GM12892 (cell line): ENCODE measurements at places on chromosomes 16 and 17.

GRCh38 chr17:74443516-74444296 is 11.8 kb downstream of the GPRC5C start:
- no peak for DNase-seq

GRCh38 chr16:85720302-85720637 is 30.6 kb downstream of the C16orf74 start:
- no peak for DNase-seq

DNA sequence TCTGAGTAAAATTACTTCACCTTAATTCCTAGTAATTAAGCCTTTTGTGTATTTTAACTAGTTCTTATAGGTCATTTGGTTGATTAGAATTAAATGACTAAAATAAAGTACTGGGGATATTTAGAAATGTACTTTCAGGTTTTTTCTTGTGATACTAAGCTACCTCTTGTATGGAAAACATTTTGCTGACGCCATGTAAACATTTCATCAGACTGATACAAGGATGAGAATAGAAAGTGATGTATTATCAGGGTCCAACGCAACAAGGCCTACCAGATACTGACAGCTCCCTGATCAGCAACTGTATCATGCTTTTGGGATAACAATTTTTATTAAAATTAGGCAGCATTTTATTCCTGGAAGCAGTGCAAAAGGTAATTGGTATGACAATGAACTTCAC is 1.7 kb downstream of the SMARCE1 start:
- no peak for DNase-seq

DNA sequence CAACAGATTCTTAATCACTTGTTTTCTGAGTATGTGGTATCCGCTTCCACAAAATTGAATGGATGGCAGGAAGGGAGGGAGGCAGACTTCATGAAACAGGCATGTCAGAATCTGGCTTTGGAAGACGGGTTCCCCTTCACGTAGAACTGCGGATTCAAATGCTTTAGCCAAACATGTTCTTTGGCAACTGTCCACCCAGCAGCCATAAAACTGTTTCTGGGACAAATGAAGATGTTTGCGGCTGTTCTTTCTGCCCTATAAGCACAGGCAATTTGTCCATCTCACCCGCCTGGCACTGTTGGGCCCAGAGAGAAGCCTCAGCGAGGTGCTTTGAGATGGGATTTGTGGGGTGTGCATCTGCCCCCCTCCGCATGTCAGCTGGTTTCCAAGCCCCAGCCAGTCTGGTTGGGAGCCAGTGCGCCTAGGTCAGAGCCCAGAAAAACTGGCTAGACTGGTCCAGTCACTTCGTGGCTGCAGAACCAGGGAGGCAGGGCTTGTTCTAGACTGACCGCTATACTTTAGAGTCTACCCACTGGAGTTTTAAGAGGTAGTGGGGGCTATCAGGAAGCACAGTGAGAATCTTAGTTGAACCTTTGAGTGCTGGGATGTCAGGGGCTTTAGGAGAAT is 6.3 kb downstream of the CRHR1 start:
- no peak for DNase-seq

GRCh38 chr17:42460371-42460770 is 1.7 kb downstream of the ATP6V0A1 start:
- DNase-seq = no peak

DNA sequence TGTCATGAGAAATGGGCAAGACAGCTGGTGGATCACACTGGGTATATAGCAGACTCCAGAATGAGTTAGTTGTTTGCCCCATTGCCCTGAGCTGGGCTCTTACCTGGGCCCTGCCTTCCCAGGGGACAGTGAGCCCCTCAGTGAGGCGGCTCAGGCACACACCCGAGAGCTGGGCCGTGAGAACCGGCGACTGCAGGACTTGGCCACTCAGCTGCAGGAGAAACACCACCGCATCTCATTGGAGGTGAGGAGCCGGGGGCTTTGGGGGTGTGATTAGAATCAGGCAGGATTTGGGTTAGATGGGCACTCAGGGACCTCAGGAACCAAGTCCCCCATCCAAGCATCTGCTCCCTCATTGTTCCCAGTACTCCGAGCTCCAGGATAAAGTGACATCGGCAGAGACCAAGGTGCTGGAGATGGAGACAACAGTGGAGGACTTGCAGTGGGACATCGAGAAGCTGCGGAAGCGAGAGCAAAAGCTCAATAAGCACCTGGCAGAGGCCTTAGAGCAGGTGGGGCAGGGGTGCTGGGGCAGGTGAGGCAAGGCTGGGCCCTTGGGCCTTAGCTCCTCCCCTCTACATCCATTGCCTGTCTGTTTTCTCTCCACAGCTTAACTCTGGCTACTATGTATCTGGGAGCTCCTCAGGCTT is 2.8 kb downstream of the RNF40 start:
- DNase-seq = no peak

DNA sequence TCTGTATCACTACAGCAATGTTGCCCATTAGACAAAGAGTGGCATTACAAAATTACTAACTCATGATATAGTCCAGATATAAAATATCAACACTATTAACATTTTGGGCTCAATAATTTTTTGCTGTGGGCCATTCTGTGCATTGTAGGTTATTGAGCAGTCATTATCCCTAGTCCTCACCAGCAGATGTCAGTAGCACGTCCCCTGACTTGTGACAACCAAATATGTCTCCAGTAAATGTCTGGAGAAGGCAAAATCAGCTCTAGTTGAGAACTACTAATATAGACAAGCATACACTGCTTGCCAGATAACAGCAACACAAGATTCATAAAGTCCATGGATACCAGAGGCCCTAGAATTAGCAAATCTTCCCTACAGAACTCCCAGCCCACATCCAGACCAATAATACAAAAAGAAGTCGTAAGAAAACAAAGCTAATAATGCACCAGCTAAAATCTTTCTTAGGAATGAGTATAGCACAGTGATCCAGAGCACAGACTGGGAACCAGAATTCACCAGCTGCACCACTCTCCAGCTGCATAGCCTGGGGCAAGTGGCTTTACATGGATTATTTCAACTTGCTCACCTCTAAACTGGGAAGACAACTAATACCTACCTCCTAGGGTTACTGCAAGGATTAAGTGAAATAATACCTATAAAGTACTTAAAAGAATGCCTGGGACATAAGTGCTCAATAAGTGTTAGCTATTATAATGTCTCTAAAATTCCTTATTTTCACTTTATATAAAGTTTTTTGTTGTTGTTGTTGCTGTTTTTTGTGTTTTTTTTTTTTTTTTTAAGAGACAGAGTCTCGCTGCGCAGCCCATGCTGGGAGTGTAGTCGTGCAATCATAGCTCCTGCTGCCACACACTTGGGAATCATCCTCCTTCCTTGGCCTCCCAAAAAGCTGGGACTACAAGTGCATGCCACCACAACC is 23.7 kb downstream of the HELZ start:
- no peak for DNase-seq

- DNase-seq = no peak
Measured at GRCh38 chr16:78331731-78332130, 232.3 kb downstream of the WWOX start.

DNA sequence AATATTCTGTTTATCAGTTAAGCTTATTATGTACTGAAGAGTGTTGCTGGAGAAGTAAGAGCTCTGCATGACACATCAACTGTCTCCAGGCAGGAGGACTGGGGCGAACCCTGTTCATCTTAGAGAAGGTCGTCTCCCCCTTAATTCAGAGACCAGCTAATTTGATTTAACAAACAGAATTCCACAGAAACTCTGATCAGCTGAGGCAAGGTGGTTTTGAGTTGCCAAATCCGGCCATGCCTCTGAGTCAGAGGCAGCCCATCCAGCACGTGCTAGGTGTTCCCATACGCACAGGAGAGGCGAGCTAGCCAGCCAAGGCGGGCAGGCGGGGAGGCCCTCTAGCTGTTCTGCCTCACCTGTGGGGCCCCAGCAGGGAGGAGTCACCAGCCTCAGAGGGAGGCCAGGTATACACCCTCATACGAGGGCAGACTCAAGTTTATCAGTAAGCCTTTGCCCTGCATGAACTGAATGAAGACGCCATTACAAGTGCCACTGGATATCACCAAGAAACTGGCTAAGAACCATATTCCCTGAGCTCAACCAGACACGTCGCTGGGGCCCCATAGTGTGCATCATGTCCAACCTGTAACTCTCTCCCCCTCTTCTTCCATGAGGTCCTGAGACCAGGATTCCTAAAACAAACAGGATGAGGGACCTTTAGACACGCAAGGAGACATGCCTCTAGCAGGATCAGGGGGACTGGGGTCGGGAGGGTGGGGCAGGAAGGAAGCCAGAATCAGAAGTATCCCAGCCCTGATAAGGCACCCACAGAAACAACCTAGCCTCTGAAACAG is 25.7 kb downstream of the STAT5A start:
- no peak for DNase-seq

DNA sequence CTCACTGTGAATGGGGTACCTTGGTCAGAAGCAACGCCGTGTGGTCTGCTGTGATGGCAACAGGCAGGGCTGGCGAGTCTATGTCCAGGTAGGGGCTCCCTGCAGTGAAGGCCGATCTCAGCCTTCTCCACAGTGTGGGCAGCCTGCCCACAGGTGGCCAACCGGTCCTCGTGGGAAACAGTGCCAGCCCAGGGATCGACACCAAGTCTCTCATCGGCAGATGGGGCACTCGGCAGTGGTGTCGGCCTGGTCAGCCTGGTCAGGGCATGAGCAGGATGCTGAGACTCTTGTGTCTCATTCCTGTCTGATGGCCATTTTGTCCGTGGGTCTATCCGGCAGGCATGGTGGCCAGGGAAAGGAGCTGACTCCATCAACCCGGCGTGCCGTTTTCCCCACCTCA is 92.2 kb downstream of the TNFRSF13B start:
- no peak for DNase-seq
